CD14-positive monocyte (primary cell): ENCODE measurements at places on chromosomes 1 and 21.

GRCh38 chr1:9027307-9027706, 1.1 kb upstream of the SLC2A7 start:
- DNase-seq: no peak

- DNase-seq: no peak
Measured at GRCh38 chr1:209370241-209370995, 213.1 kb upstream of the CAMK1G start.

- DNase-seq: no peak
Measured at GRCh38 chr1:2448098-2448445, 28.0 kb upstream of the PLCH2 start.

DNA sequence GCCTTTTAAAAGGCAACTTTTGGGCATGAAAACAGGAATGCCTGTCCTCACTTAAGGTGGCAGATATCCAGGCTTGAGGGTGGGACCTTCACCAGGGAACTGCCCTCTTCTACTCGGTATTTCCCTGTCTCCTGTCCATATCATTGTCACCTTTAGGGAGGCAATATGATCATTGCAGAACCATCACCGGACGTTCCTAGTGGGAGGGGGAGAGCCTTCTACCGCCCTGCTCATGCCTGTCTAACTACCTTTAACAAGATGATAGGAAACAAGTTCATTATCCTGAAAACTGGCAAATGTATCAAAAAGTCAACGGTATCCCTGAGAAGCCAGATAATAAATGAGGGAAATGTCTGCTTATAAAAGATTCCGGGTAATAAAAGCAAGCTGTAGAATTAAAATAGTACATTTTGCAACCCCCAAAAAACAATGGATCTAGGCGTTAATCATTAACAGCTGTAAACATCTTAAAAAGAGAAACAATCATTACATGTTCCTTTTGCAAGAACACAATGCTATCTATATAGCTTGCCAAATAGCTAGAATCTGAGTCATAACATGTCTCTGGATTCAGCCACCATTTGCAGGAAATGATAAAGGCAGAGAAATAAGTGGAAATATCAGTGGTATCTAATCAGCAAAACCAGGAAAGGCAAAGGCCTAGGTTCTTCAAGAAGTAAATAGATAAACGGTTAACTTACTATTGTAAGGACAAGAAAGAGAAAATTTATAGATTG, 852.9 kb upstream of the ADGRL4 start:
- DNase-seq: no peak

DNA sequence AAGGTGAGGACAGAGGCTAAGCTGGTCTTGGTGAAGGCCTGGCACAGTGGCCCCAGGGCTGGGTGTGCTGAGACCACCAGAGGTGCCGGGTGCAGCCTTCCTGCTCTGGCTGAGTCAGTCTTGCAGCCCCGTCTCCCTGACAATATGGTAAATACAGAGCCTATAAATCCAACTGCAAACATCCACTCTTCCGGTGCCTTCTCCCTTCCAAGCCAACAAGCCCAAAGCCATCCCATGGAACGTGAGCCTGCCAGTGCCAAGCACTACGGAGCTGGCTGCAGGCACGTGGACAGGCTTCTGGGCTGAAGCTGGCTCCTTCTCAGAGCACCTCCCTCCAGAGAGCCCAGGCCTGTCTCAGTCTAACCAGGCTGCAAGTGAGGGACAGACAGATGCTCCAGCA, 70.0 kb downstream of the TRABD2B start:
- DNase-seq: no peak

DNA sequence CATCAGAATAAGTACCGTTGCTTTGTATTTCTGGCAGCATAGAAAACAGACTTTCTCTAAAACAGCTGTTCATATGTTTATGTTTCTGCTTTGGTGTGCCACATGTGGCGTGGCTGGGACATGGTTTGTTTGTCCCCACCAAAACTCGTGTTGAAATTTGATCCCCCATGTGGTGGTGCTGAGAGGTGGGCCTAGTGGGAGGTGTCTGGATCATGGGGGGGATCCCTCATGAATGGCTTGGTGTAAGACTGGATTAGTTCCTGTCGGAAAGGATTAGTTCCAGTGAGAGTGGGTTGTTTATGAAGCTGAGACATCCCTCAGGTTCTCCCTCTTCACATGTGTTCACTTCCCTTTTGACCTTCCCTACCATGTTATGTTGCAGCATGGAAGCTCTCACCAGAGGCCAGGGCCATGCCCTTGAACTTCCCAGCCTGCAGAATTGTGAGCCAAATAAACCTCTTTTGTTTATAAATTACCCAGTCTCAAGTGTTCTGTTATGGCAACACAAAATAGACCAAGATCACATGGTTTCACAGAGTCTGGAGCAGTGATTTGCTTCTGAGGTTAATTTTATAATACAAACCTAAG, 17.9 kb upstream of the H3-3A start:
- DNase-seq: no peak

DNA sequence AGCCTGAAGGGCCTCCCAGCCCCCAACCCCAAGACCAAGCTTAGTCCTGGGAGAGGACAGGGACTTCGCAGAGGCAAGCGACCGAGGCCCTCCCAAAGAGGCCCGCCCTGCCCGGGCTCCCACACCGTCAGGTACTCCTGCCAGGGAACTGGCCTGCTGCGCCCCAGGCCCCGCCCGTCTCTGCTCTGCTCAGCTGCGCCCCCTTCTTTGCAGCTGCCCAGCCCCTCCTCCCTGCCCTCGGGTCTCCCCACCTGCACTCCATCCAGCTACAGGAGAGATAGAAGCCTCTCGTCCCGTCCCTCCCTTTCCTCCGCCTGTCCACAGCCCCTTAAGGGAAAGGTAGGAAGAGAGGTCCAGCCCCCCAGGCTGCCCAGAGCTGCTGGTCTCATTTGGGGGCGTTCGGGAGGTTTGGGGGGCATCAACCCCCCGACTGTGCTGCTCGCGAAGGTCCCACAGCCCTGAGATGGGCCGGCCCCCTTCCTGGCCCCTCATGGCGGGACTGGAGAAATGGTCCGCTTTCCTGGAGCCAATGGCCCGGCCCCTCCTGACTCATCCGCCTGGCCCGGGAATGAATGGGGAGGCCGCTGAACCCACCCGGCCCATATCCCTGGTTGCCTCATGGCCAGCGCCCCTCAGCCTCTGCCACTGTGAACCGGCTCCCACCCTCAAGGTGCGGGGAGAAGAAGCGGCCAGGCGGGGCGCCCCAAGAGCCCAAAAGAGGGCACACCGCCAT, 21.9 kb upstream of the ARF1 start:
- DNase-seq: no peak

DNA sequence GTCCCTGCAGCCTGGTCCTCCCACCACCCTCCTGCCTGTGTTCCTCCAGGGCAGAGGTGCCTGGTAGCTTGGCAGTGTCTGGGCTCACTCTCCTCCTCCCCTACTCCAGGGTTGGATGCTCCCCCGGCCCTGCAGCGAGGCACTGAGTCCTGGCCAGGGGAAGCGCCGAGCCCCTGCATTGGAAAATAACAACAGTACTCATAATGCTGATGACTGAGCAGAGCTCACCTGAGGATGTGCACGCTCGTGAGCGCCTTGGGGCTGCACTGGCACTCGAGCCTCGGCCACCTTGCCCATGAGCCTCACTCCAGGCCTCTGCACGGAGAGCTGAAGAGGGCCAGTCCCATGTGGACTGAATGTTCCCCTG, 6.0 kb upstream of the ACTRT2 start:
- no peak for DNase-seq

DNA sequence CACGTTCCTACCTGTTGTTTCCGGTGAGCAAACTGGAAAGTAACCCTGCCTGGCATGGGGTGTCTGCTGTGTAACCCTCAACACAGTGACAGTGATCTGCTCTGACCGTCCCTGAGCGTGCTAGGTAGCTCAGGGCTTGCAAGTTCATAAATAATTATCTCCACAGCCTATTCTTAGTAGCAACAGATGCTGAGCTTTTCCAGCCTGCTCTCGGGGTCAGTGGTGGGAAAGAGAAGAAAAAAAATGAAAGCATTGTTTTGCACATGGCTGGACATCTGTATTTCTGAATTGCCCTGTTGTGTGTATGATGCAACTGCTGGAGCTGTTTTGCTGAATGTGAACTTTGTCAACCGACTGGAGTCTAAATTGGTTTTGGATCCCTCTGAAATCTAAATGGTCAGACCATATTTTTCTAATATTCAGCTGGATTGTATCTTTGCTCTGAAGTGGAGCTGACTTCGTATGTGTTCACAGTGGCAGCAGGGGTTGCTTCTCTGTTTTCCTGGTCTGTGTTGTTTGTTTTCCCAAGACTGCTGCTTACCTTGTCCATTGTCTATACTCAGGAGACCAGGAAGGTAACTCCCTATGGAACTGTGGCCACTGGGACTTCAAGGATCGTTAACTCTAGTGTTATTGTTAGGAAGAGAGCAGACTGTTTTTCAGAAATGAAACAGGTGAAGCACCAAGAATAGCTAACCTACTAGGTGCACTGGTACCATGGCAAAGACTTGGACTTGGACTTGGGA, 27.0 kb downstream of the TGFB2 start:
- DNase-seq: no peak

DNA sequence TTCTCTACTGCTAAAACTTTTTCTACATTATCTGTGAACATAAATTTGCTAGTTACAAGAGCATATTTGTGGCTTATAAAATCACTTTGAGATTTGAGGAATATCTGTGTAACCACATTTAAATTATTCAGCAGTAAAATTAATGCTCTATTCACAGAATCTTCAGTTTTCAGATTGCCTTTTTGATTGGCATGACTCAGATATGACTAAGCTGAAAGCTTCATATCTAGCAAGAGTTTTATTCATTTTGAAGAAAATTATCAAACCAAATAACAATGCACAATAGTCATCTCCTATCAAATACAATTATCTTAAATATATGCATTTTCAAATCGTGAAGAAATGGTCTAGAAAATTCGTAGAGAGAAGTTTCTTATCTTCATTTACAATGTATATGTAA, 1498.2 kb upstream of the B3GALT2 start:
- no peak for DNase-seq
